ENCODE measurements at places on chromosomes 4 and X.

- no peak for DNase-seq
These were observed 219.9 kb downstream of the BCOR start for GRCh38 chrX:39877905-39878304.

DNA sequence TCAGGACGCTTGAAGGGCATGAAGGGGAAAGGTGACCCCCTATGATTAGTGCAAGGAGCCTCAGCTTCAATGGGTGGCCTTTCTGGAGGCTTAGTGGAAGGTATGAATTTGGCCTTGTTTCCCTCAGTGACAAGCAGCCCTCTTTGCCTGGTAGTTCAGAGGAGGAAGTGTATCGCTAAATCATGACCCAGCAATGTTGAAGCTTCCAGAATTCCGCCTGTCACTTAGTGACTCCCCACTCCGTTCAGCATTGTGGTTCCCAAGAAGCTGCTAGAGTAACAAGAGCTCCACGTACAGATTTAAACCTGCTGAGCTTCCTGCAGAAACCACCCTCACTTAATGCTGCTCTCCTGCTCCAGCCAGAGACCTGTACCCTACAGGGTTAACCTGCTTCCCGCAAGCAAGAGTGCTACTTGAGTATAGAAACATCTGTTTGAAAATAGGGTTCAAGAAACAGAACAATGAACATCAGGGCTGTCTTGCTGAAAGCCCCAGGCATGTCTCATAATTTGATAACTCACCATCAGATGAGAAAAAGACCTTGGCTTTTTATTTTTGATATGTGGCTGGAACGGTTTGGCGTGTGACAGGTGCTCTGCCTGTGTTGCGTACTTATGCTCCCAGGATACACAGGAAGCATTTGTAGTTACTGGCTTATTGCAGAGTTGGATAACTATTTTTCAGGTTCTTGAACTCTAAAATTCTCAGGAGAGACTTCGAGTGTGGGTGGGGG is 105.2 kb downstream of the UCHL1 start:
- DNase-seq, result no peak

DNA sequence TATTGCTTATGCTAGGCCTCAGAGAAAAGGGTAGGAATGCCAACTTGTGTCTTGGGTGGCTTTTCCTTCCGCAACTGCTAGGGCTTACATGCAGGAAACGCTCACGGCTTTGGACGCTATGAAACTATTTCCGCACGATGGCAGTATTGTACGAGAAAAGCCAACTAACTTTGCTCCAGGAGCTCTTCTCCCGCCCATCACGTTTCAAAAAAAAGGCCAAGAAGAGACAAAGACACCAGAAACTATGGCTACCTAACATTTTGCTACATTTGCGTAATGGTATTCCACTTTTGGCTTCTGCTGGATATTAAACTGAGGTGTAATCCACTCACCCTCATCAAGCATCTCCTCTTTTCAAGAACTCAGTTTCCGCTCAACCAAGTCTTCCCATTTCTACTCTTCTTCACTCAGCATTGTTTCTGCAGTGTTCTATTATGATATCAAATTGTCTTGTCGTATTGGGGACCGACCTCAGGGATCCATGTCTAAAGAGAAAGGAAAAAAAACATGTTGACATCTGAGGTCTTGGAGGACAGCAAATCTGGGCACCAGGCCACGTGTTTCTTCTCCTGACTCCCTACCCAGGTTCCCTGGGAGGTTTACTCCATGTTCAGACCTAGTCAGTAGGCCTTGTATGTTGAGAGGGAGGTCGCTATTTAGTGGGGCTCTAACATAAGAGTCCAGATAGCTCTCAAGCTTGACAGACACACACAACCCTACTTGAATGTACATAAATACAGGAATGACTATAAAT is 239.4 kb upstream of the STK26 start:
- DNase-seq, result no peak

- no peak for DNase-seq
These were observed 91.1 kb upstream of the VEGFC start for GRCh38 chr4:176883681-176884418.

GRCh38 chr4:11139871-11140270 is 288.8 kb downstream of the HS3ST1 start:
- no peak for DNase-seq

- no peak for DNase-seq
These were observed 252.3 kb upstream of the PSAPL1 start for GRCh38 chr4:7687006-7687405.

DNA sequence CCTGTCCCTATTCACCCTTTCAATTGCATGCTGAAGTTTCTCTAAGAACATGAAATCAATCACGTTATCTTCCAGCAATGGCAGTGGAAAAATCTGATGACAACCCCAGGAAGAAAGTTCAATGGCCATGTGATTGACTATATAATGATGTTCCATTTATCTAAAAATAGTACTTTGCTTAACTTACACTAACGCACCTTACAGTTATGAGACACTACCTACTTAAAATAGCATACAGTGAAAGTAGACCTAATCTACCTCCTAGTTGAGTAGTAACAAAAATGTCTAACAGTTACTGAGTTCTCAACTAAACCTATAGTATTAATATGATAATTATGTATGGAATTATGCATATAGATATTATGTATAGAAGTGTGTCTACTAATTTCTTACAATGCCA is 28.6 kb upstream of the PGM2 start:
- DNase-seq, result no peak

DNA sequence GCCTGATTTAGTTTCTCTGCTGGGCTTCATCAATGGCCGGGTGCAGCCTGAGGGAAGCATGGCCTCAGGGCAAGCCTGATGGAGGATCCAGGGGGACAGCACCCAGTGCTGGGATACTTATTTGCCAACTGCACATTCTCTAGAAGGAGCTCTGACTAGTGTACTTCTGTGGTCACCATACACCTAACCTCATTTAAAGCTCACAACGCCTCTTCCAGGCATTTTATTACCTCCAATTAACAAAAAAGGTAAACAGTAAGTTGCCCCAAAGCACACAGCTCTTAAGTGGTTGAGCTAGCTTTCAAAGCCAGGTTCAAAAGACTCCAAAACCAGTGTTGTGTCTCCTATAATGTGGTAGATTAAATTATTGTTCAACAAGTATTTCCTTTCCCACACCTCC is 26.8 kb upstream of the ATXN3L start:
- DNase-seq, result no peak

- no peak for DNase-seq
These were observed 999 bp upstream of the CTBP1 start for GRCh38 chr4:1249731-1250526.

DNA sequence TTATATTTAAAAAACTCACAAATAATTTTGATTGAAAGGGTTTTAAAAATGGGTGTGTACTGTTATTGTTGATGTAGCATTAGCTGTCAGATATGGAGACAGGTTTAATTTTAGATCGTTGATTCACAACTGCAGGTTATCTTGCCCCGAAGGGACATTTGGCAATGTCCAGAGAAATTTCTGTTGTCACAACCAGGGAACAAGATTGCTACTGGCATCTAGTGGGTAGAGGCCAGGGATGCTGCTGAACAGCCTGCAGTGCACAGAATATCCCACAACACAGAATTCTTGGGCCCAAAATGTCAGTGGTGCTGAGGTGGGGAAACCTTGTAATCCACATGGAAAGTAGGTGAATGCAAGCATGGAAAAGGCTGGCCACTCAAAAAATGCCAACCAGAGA is 114.9 kb downstream of the MAGEB17 start:
- no peak for DNase-seq

- DNase-seq, result no peak
These were observed 394.3 kb upstream of the TRAM1L1 start for GRCh38 chr4:117479673-117480072.

DNA sequence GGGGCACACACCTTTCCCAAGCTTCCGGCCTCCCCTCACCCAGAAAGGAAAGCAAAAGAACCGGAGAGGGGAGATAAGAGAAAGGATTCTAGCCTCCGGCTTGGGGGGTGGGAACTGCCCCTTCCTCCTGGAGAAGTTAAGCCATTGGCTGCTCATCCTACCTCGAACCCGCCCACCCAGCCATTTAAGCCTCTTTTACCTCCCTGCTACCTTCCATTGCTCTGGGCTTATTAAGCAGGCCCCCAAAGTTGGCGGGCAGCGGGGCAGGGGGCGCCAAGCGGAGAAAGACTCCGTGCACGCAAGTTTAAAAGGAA is 2.3 kb downstream of the MAML3 start:
- peak; percentile 49 for DNase-seq

GRCh38 chr4:168273838-168274237 is 44.7 kb downstream of the DDX60 start:
- no peak for DNase-seq

DNA sequence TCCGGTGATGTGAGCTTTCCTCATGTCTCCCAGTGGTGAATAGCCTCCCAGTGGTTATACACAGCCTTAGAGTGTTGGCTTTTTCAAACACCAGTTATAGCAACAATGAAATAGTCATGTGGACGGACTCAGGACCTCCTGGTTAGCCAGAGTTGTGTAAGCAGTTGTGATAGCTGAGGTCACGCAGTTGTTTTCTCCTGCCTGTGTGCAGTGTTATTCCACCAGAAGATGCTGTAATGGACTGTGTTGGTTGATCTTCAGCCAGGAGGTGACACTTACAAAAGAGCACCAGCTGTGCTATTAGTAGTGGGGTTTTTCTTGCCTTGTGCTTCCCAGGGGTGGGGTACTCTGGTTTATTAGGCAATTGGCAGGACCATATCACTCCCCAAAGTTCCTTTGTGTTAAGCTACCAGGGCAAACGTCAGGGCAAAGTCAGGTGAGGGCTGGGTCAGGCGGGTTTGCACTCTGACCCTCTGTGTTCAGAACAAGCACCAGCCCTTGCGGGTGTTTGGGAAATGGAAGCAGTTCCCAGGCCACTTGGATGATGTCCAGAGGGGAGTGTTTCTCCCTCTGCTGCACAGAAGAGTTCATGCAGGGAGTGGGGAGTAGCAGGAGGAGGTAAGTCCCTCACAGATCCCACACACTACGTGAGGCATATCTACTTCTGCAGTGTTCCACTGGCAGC is 252.6 kb downstream of the TMEM47 start:
- DNase-seq, result no peak

- DNase-seq, result no peak
These were observed 19.7 kb downstream of the FNIP2 start for GRCh38 chr4:158788516-158788915.

- no peak for DNase-seq
These were observed 67.6 kb downstream of the CLDN34 start for GRCh38 chrX:10034740-10035260.

- no peak for DNase-seq
These were observed 99.8 kb upstream of the GATB start for GRCh38 chr4:151860561-151861093.

- DNase-seq, result no peak
These were observed 34.5 kb upstream of the HGFAC start for GRCh38 chr4:3407171-3407771.

DNA sequence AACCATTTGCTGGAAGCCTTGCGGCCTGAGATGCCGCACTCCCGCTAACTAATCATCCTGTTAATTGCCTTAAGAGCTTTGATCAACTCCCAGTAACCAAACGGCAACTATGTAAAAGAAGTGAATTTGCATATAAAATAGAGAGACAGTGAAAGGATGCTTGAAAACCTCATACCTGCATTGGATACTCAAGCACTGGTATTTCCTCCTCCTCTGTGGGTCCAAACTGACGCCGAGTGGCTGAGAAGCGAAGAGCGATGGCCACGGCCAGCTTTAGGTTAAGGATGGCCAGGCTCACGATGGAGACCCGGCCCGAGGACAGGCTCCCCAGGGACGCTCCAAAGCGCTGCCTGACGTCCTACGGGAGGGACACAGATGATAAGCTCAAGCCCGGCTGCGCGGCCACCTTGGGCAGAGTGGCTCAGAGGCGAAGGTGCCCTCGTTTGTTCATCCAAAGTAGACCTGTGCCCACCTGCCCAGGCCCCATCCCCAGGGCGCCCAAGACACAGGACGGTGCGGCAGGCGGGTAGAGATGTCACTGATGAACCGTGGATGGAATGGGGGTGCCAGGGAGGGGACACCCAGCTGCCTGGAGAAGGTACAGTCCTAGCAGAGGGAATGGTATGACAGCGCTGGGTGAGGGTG is 43.6 kb downstream of the ACOX3 start:
- DNase-seq, result no peak

- DNase-seq, result peak; percentile 13
These were observed 104.1 kb downstream of the GPAT3 start for GRCh38 chr4:83639849-83640493.

GRCh38 chrX:9312922-9313867 is 151.7 kb upstream of the TBL1X start:
- DNase-seq, result peak; percentile 52

- DNase-seq, result no peak
These were observed 69.0 kb upstream of the ATOH1 start for GRCh38 chr4:93759506-93759905.

GRCh38 chr4:187128222-187128621 is 404.6 kb upstream of the FAT1 start:
- no peak for DNase-seq

GRCh38 chr4:13912436-13912925 is 285.0 kb upstream of the BOD1L1 start:
- DNase-seq, result no peak

GRCh38 chr4:142041788-142042187 is 405.4 kb downstream of the IL15 start:
- DNase-seq, result no peak

- DNase-seq, result no peak
These were observed 639.5 kb upstream of the AADAT start for GRCh38 chr4:170729236-170729635.

- DNase-seq, result no peak
These were observed 83.9 kb upstream of the RAI2 start for GRCh38 chrX:17944833-17945497.

GRCh38 chr4:40192114-40193015 is 4.5 kb upstream of the RHOH start:
- no peak for DNase-seq

DNA sequence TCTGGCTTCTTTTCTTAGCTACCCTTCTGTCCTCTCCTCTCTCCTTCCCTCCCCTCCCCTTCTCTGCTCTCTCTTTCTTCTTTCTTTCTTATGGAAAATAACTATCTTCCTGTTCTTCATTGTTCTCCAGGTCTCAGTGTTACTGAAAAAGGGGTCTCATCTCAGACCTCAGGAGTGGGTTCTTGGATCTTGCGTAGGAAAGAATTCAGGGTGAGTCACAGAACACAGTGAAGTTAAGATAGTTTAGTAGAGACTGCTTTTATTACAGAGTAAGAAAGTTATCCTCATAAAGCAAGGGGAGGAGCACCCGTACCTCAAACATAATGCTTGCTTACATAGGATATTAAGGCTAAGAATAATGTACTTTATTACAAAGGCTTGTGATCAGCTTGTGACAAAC is 31.8 kb upstream of the CWH43 start:
- no peak for DNase-seq

DNA sequence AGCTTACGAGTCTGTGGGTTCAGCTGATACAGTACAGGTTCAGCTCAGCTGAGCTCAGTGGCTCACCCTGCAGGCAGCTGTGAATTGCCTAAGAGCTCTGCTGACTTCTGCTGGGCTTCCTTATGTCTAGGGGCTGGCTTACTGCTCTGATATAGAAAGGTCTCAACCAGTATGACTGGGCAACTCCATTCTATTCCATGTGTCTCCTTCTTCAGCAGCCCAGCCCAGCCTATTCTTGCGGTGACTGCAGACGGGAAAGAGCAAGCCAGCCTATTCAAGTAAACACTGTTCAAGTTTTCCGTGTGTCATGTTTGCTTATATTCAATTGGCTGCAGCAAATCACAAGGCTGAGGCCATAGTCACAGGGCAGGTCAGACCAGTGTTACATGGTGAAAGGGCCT is 615.4 kb upstream of the ZFP42 start:
- DNase-seq, result no peak

All from activated CD8-positive, alpha-beta memory T cell treated with anti-CD3 and anti-CD28 coated beads for 1 hour (primary cell).